ENCODE measurements at places on chromosomes 1 and 21.

DNA sequence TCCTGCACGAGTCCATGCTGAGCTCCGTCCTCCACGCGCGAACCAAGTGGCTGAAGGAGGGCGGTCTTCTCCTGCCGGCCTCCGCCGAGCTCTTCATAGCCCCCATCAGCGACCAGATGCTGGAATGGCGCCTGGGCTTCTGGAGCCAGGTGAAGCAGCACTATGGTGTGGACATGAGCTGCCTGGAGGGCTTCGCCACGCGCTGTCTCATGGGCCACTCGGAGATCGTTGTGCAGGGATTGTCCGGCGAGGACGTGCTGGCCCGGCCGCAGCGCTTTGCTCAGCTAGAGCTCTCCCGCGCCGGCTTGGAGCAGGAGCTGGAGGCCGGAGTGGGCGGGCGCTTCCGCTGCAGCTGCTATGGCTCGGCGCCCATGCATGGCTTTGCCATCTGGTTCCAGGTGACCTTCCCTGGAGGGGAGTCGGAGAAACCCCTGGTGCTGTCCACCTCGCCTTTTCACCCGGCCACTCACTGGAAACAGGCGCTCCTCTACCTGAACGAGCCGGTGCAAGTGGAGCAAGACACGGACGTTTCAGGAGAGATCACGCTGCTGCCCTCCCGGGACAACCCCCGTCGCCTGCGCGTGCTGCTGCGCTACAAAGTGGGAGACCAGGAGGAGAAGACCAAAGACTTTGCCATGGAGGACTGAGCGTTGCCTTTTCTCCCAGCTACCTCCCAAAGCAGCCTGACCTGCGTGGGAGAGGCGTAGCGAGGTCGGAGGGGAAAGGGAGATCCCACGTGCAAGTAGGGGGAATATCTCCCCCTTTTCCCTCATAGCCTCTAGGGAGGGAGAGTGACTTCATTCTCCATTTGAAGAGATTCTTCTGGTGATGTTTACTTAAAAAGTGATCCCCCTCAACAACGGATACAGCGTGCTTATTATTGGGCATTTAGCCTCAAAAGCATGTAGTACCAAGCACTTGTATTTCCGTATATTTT is 991 bp downstream of the PRMT6 start:
- H3K27ac ChIP-seq: peak overlapping the region; percentile 85
- peak overlapping the region; percentile 92 for H3K4me3 ChIP-seq
- H3K27me3 ChIP-seq: no peaks in the 10 kb centered on the region
- no peaks in the 10 kb centered on the region for H3K36me3 ChIP-seq
- peaks cover 13% of the 10 kb centered on the region for H3K4me1 ChIP-seq
- DNase-seq: peak; percentile 4

DNA sequence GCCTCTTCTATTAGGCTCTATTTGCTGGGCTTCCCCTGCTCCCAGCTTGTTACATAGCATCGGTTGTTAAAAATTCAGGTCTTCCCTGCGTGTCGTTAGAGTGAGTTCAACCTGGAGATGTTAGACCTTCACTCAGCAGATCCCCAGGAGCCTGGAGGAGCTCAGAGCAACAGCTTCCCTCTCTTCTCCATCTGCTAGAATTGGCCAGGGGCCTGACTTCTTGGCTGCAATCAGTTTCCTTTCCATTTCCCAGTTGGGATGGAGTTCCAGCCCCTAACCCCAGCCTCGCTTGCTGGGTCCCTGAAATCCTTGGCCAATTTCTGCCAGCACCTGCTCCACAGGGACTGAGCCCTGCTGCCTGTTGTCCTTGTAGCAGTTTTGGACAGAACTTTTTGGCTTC is 55.9 kb downstream of the MT1HL1 start:
- H3K27me3 ChIP-seq: no peaks in the 10 kb centered on the region
- H3K4me1 ChIP-seq: no peaks in the 10 kb centered on the region
- H3K27ac ChIP-seq: no peak overlapping the region
- no peak for DNase-seq
- no peak overlapping the region for H3K4me3 ChIP-seq

DNA sequence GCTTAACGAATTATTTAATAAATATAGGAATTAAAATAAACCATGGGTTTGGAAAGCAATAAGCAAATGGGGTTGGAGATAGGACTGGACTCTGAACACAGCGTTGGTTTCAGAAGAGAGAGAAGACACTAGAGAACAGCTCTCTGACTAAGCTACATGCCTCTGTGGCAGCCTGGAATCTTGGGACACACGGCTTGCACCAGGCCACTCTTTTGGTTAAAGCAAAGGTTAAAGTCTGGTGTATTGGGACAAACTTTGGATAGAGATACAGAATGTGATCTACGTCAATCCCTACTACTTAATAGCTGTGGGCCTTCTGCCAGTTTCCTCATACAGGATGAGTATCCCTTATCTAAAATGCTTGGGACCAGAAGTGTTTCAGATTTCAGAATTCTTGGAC is 49.7 kb upstream of the HSD17B7 start:
- no peaks in the 10 kb centered on the region for H3K27me3 ChIP-seq
- no peak overlapping the region for H3K4me3 ChIP-seq
- H3K36me3 ChIP-seq: no peaks in the 10 kb centered on the region
- no peak for DNase-seq

DNA sequence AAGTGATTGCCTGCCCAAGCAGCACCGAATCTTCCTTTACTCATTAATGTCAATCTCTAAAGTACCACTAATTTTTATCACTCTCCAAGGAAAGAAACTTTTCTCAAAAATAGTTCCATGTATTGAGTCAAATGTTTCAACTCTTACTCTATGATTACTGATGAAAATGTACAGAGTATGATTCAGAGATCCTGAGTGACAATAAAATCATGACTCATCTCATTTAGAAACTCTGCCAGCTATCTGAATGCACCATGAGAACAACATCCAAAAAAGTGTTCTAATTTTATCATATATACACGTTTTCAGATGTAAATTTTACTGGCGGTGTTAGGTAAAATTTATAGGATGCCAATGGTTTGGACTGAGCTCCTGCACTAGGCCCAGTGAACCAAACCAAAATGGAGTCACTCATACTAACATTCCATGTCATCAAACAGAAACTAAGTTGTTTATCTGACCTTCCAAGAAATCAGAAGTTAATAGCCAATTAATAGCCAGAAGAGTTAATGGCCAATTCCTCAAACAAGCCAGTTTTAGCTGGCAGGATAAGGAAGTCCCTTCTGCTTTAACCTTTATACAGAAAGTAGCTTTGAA is 22.6 kb downstream of the PLPPR5 start:
- no peak overlapping the region for H3K27ac ChIP-seq
- no peaks in the 10 kb centered on the region for H3K36me3 ChIP-seq
- no peak overlapping the region for H3K4me3 ChIP-seq
- no peaks in the 10 kb centered on the region for H3K27me3 ChIP-seq

DNA sequence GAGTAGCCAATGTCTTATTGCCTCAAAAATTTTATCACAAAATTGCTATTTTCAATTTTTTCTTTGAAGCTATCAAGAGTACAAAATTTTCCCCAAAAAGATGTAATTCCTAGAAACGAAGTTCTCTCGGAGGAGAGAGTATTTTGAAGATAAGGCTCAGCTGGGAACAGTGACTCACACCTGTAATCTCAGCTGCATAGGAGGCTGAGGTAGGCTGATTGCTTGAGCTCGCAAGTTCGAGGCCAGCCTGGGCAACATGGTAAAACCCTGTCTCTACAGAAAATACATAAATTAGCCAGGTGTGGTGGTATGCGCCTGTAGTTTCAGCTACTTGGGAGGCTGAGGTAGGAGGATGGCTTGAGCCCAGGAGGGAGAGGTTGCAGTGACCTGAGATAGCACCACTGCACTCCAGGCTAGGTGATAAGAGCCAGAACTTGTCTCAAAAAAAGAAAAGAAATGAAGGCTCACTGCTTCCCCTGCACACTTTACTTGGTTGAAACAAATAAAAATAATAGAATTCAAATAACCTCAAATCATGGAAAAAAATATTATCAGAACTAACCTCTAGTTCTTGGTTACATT is 22.2 kb downstream of the TUT4 start:
- no peak overlapping the region for H3K4me3 ChIP-seq
- no peak for DNase-seq
- peaks cover 18% of the 10 kb centered on the region for H3K4me1 ChIP-seq
- H3K27me3 ChIP-seq: no peaks in the 10 kb centered on the region
- H3K27ac ChIP-seq: no peak overlapping the region

- no peaks in the 10 kb centered on the region for H3K36me3 ChIP-seq
- H3K4me1 ChIP-seq: no peaks in the 10 kb centered on the region
- DNase-seq: no peak
- H3K4me3 ChIP-seq: no peak overlapping the region
- no peak overlapping the region for H3K27ac ChIP-seq
These were observed 163.8 kb downstream of the SMYD3 start for GRCh38 chr1:246343251-246343650.

DNA sequence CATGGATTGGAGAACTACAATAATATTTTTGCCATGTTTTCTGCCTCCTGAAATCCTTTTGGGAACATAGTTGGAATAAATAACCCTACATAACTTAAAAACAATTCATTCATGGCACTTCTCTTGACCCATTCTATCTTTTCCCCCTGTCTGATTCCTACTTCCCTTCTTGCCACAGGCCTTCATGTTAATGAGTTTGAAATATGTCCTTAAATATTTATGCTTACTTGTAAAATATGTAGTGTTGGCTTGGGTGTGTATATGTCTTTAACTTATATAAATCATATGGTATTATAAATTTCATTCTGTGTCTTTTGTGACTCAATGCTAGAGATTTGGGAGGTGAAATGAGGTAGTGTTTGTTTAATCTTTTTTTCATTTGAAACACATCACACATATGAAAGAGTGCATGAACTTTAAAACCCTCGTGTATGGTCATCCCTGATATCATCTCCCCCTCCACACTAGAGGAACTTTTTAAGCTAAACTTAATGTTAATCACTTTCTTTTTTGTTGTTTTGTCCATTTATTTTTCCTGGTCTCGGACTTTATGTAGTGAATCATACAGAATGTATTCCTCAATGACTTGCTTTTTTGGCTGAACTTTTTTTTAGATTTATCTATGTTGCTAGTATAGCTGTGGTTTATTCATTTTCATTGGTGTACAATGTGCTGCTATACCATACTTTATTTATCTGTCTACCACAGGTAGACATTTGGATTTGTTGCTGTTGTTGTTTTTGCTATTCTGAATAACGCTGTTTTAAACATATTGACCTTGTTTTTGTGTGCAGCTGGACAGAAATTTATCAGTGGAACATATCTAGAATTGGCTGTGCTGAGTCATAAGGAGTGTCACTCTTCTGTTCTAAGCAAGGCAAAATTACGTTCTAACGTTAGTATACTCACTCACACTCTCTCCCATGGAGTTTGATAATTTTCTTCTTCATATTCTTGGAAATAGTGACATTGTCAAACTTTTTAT is 441.6 kb downstream of the PLPP3 start:
- no peak overlapping the region for H3K27ac ChIP-seq
- no peaks in the 10 kb centered on the region for H3K4me1 ChIP-seq
- no peak overlapping the region for H3K4me3 ChIP-seq
- H3K27me3 ChIP-seq: no peaks in the 10 kb centered on the region
- H3K36me3 ChIP-seq: no peaks in the 10 kb centered on the region

DNA sequence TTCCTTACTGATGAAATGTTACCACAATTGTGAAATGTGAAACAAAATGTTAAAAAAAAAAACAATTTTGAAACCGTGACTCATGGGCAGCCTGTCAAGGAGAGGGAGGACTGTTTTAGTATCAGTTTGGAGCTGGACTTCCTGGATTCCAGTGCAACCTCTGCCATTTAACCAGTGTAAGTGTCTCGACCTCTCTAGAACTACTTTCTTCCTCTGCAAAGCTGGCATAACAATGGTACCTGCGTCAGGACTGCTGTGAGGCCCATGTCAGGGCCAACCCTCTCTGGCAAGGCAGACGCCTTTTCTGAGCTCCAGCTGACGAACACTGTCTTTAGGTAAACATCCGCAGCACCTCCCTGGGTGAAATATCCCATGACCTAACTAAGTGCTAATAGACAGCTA is 20.9 kb downstream of the URB1 start:
- no peaks in the 10 kb centered on the region for H3K4me1 ChIP-seq
- H3K27ac ChIP-seq: no peak overlapping the region
- H3K4me3 ChIP-seq: no peak overlapping the region
- no peaks in the 10 kb centered on the region for H3K27me3 ChIP-seq

- H3K4me1 ChIP-seq: peaks cover 14% of the 10 kb centered on the region
- H3K36me3 ChIP-seq: no peaks in the 10 kb centered on the region
These were observed 832 bp downstream of the CCSAP start for GRCh38 chr1:229341774-229342655.

DNA sequence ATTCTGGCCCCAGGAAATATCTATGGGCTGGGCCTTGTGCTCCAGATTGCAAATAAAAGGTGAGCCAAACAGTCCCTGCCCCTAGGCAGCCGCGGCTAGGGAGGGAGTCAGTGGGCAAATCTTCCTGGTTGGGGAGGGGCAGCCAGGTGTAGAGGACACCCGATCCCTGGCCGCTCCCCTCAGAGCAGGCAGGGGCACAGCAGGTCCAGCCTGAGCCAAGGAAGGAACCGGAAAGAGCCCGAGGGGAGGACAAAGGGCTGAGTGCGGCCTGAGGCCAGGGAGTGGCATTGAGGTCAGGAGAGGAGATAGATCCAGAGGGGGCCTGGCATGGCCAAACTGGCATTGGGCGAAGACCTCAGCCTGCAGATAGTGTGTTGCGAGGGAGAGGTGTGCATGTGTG is 36.6 kb upstream of the ARF1 start:
- no peak overlapping the region for H3K4me3 ChIP-seq
- peaks cover 7% of the 10 kb centered on the region for H3K27me3 ChIP-seq
- H3K36me3 ChIP-seq: no peaks in the 10 kb centered on the region
- no peak overlapping the region for H3K27ac ChIP-seq
- DNase-seq: no peak

- peaks cover 44% of the 10 kb centered on the region for H3K36me3 ChIP-seq
- H3K4me1 ChIP-seq: peaks cover 18% of the 10 kb centered on the region
- no peak for DNase-seq
- H3K27me3 ChIP-seq: no peaks in the 10 kb centered on the region
These were observed 5.5 kb downstream of the PABPC4 start for GRCh38 chr1:39571178-39571483.

GRCh38 chr1:153638261-153638660 is 4.4 kb downstream of the CHTOP start:
- no peak overlapping the region for H3K4me3 ChIP-seq
- H3K4me1 ChIP-seq: peaks cover 45% of the 10 kb centered on the region
- no peak overlapping the region for H3K27ac ChIP-seq
- DNase-seq: no peak

GRCh38 chr1:229080361-229080760 is 190.6 kb upstream of the RAB4A start:
- no peaks in the 10 kb centered on the region for H3K27me3 ChIP-seq
- no peak overlapping the region for H3K27ac ChIP-seq
- H3K36me3 ChIP-seq: no peaks in the 10 kb centered on the region
- no peaks in the 10 kb centered on the region for H3K4me1 ChIP-seq
- H3K4me3 ChIP-seq: no peak overlapping the region

- no peak overlapping the region for H3K27ac ChIP-seq
- H3K36me3 ChIP-seq: no peaks in the 10 kb centered on the region
- H3K27me3 ChIP-seq: no peaks in the 10 kb centered on the region
- no peak overlapping the region for H3K4me3 ChIP-seq
These were observed 26.4 kb downstream of the SORT1 start for GRCh38 chr1:109371341-109371739.

GRCh38 chr1:62882201-62883104 is 98.5 kb downstream of the ATG4C start:
- no peak overlapping the region for H3K27ac ChIP-seq
- no peaks in the 10 kb centered on the region for H3K27me3 ChIP-seq
- H3K36me3 ChIP-seq: no peaks in the 10 kb centered on the region
- H3K4me1 ChIP-seq: no peaks in the 10 kb centered on the region
- no peak overlapping the region for H3K4me3 ChIP-seq
- no peak for DNase-seq

GRCh38 chr1:54375712-54376429 is 30.3 kb downstream of the SSBP3 start:
- H3K27ac ChIP-seq: peak overlapping the region; percentile 10
- H3K36me3 ChIP-seq: no peaks in the 10 kb centered on the region
- no peaks in the 10 kb centered on the region for H3K27me3 ChIP-seq
- peaks cover 69% of the 10 kb centered on the region for H3K4me1 ChIP-seq
- no peak overlapping the region for H3K4me3 ChIP-seq
- DNase-seq: no peak
